NCI-H345 (cell line): ENCODE measurements at places on chromosomes 1 and 21.

DNA sequence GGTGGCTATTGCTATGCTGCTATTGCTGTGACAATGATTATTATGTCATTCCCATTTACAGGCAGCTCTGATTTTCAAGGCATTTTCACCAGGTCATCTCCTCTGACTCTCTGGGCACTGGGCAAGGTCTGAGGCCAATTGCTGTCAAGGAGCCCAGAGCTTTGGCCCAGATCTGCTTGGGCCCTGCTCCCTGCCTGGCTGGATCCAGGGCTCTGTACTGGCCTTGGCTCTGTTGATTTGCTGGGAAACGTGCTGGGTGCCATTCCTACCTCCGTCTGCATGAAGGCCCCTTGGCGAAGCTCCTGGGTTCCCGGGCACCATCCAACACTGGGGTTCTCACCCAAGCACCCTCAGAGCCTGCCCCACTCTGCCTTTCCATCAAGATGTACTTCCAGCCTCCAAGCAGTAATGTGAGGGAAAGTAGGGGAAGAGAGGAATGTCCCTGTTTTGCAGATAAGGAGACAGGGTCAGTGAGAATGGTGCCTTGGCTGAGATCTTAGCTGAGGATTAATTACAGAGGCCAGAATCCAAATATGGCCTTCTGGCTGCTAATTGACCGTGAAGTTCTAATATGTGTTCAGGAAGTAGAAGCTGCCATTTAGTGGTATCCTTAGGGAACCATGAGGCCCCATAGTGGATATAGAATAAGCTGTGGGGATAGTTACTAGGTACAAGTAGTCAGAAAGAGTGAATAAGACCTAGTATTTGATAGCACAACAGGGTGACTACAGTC lies 63.9 kb downstream of the HTR6 start:
- no peak for DNase-seq

DNA sequence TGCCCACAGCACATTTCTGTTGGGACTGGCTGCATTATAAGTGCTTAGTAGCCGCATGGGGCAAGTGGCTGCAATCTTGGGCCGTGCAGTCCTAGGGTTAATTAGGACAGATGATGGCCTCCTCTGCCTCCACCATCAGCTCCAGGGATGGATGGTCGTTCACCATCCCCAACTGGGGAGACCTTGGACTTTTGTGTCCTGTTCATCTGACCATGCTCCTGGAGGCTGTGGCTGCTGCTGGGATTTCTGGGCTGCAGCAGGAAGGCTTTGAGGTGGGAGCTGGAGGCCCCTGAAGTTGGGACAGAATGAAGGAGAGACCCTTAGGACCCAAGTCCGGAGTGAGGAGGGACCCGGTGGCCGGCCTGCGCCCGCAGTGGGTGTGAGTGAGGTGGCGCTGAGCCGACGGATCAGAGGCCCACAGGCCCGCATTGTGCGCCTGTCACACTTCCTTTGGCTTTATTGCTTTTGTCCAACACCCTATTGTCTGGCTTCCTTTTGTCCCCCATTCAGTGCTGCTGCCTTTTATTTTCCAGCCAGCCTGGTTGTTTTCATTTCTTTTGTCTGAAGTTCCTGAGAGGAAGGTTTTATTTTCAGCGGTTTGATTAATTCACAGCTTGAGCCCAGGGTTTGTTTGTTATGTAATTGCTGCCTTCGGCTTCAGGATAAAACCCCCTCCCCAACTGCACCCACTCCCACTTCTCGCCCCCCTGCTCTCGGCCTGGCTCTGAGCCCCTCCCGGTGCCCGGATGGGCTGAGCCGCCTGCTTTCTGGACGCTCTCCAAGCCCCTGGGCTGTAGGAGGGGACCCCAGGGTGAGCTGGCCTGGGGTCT lies 35.6 kb downstream of the SOX13 start:
- peak; percentile 94 for DNase-seq

- DNase-seq, result no peak
Observed at GRCh38 chr1:34009340-34009985, 145.6 kb downstream of the HMGB4 start.

DNA sequence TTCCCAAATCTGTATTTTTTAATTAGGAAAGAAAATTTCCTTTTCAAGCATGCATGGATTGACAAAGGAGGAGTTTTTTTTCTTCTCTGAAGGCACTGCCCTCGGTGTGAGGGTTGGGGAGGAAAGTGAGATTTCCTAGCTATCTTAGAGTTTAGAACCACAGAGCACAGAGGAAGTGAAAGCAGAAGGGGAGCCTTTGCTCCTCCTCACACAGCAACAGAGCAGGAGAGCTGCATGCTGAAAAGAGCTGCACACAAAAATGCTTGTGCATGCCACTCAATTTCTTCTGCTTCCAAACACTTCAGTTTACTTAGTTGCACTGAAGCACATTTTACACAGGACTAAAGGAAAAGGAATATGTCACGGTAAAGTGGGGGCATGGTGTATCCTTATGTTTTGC lies 308.1 kb downstream of the GPATCH2 start:
- no peak for DNase-seq

DNA sequence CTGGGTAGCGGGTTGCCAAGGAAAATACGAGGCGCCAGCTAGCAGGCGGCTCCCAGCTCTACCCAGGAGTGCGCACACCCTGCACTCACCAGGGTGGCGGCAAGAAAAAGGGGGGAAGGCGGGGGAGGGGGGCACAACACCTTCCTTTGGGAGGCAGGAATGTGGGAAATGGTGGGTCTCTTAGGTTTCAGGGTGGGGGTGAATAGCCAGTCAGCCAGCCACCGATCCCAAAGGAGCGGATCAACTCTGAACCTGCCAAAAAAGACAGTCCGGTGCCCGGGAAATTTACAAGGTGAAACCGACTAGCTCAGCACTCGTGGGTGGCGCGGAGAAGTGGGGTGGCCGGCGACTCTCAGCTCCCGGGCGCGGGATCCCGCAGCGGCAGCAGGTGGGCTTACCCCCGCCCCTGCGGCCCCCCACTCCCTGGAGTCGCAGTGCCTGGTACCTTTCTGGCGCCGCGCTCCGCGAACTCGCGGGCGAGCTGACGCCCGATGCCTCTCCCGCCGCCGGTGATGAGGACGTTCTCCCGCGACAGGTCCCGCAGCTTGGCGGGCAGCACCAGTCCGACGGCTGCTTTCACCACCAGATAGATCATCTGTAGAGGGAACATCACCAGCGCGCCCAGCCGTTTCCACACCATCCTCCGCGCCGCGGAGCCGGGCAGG lies 1.2 kb downstream of the DHRS3 start:
- peak; percentile 39 for DNase-seq

GRCh38 chr1:222023025-222023424 lies 281.1 kb upstream of the DUSP10 start:
- no peak for DNase-seq

DNA sequence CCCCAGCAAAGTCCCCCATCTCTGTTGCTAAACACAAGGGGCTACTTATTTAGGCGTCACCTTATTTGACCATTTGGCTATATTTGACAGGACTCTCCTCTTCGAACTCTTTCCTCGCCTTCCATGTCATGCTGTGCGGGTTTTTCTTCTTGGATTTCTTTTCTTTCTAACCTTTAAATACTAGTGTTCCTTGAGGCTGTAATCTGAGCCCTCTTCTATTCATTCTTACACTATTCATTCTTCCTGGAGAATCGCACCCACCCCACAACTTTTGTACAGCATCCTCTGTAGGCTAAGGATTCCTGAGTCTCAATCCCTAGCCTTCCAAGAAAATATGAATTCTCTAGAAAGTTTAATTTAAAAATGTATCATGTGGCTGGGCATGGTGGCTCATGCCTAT lies 61.7 kb upstream of the C1orf115 start:
- no peak for DNase-seq

DNA sequence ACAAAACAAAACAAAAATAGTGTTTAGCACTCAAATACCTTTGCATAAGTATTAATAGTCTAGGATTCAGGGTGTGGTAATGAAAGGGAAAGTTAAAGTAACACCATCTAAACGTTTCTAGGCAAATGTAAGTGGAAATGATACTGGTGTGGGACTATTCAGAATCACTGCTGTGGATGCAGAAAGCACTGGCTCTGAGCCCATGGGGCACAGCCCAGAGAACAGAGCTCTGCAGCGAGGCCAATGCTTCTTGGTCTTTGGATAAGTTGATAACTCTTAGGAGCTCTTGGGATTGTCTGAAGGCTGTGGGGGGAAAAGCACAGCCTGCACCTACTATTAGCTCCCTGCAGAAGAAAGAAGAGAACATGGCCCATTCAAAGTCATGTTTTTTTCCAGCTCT lies 21.4 kb upstream of the DNM3 start:
- DNase-seq, result no peak

GRCh38 chr1:119510046-119510445 lies 3.0 kb downstream of the HSD3B1 start:
- DNase-seq, result no peak

DNA sequence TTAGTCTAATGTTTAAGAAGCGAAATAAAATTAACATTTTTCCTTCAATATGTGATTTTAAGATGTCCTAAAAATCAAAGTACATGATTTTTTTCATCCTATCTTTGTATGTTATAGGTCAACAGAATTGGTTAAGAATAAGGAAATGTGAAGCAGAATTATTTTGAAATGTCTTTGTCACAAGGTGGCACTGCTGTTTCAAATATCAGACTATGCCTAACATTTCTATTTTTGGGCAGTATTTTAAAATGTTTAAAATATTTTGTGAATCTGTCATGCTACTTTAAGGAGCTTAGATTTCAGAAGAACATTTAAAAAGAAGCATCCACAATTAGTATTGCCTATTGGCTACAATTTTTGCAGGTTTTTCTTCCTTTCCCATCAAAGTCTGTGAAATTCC lies 38.7 kb downstream of the AMY1C start:
- peak; percentile 3 for DNase-seq

DNA sequence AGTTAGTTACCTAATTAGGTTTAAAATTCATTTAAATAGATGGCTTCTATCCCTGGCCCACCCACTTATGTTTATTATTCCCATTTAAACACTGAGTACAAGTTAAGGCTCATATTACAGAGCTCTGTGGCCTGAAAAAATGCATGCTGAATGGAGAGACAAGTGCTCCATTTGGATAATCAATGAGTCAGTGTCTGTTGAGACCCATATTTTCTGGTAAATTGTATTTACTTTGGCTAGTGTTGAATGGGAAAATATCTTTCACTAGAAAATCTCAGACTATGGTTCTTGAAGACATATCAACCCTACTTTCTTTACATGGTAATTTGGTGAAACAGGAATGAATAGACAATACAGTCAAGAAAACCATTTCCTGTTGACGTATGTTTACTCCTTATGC lies 356.0 kb downstream of the S1PR1 start:
- DNase-seq, result peak; percentile 68

DNA sequence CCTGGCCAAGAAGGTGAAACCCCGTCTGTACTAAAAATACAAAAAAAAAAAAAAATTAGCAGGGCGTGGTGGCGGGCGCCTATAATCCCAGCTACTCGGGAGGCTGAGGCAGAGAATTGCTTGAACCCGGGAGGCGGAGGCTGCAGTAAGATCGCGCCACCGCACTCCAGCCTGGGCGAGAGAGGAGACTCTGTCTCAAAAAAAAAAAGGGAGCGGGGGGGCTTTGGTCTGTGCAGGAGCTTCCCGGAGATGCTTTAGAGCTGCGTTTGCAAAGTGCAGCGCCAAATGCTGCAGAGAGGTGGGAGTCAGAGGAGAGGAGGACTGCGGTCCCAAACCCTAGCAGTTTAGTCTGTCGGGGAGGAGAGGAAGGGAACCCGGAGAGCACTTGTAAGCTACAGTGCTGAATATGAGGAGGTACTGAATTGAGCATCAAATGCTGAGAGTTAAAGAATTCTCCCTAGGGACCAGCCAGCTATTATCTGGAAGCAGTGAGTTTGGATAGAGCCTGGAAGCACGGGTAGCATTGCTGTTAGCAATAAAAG lies 569 bp downstream of the FALEC start:
- DNase-seq, result peak; percentile 71

DNA sequence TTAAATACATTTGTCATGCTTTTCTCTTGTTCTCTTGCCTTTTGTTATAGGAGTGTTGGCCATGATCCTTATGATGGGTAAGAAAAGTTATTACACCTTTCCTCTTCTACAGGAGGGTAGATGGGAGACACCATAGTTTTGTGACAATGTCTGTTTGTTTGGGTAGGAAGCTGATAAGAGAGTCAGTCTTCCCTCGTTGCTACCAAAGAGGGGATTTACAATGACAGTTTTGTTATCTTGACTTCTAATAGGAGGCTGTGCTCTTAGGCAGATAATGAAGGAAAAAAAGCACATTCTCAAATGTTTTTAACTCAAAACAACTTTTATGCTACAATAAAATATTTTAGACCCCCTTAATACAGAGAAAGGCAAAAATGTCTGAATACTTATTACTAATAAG lies 48.0 kb upstream of the WLS start:
- no peak for DNase-seq

GRCh38 chr1:116956378-116956777 lies 45.2 kb upstream of the CD101 start:
- peak; percentile 86 for DNase-seq

DNA sequence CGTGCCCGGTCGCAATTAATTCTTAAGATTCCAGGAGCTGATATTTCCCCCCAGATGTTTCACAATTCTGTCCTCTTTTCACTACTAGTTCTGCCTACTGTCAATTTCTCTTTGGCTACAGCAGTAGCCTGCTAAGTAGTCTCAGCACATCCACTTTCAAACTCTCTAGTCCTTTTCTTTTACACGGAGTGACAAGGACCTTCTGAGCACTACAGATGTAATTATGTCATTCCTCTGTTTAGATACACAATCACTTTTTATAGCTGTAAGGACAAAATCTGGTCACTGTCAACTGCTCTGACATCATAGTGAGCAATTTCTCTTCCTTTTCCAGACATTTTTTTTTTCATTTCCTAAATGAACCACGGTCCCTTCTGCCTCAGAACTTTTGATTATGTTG lies 421.7 kb upstream of the CHRM3 start:
- DNase-seq, result no peak

DNA sequence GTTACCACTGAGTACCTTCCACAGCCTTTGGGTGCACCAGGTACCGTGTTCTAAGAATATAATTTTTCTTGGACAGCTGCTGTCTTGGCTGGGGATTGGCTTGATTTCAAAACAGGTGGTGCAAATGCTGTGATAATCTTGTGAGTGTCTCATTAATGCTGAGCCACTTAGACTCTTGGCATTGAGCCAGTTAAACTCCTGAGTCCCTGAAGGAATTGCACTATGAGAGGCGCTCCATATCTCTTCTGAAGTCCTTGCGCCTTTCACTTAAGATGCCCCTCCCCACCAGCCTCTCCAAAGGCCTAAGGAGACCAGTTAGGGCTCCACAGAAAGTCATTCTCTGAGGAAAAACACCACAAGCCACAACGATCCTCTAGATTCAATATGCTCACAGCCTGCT lies 51.0 kb downstream of the BACH1 start:
- DNase-seq, result no peak

DNA sequence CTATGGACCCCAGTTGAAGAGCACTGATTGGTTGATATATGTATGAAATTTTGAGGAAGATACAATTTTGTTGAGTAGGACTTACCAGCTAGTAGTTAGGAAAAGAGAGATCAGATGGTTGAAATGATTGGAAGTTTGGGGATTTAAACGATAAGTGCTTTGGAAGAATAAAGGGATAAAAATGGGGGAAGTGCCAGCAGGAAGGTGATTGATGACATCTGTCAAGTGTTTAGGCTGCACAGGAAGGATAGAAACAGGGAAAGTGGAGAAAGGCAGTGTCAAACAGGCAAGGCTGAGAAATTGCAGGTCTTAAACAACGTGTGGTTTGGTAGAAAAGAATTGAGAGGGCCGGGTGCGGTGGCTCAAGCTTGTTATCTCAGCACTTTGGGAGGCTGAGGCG lies 22.3 kb downstream of the PDC start:
- no peak for DNase-seq
